ENCODE measurements at places on chromosomes 6 and 20.
A peak's percentile ranks its signal among the peaks of the same experiment; 100 is the strongest.

GRCh38 chr20:9025643-9026042, 43.2 kb upstream of the PLCB4 start:
- no peaks in the 10 kb centered on the region for H3K27me3 ChIP-seq
- H3K4me3 ChIP-seq: no peak overlapping the region
- H3K36me3 ChIP-seq: no peaks in the 10 kb centered on the region
- H3K27ac ChIP-seq: no peak overlapping the region
- no peaks in the 10 kb centered on the region for H3K4me1 ChIP-seq

GRCh38 chr6:158222066-158222465, 53.9 kb downstream of the GTF2H5 start:
- no peak for DNase-seq
- H3K4me1 ChIP-seq: peaks cover 6% of the 10 kb centered on the region
- H3K27ac ChIP-seq: no peak overlapping the region
- H3K27me3 ChIP-seq: no peaks in the 10 kb centered on the region

GRCh38 chr6:15881150-15881549, 218.3 kb upstream of the DTNBP1 start:
- no peak overlapping the region for H3K27ac ChIP-seq
- no peak for DNase-seq
- H3K36me3 ChIP-seq: no peaks in the 10 kb centered on the region
- peaks cover 18% of the 10 kb centered on the region for H3K4me1 ChIP-seq
- H3K4me3 ChIP-seq: no peak overlapping the region

GRCh38 chr6:63023726-63024125, 187.5 kb upstream of the FKBP1C start:
- H3K4me1 ChIP-seq: no peaks in the 10 kb centered on the region
- no peaks in the 10 kb centered on the region for H3K36me3 ChIP-seq
- no peak for DNase-seq
- no peak overlapping the region for H3K4me3 ChIP-seq
- H3K27me3 ChIP-seq: no peaks in the 10 kb centered on the region
- H3K27ac ChIP-seq: no peak overlapping the region

GRCh38 chr6:152846825-152847224, 96.2 kb downstream of the VIP start:
- no peak overlapping the region for H3K4me3 ChIP-seq
- H3K27ac ChIP-seq: no peak overlapping the region
- no peaks in the 10 kb centered on the region for H3K4me1 ChIP-seq

- H3K4me1 ChIP-seq: peaks cover 21% of the 10 kb centered on the region
- peaks cover 2% of the 10 kb centered on the region for H3K27me3 ChIP-seq
- no peaks in the 10 kb centered on the region for H3K36me3 ChIP-seq
- no peak overlapping the region for H3K27ac ChIP-seq
- no peak for DNase-seq
- H3K4me3 ChIP-seq: no peak overlapping the region
These were observed 228.6 kb upstream of the JARID2 start for GRCh38 chr6:15017261-15017660.

DNA sequence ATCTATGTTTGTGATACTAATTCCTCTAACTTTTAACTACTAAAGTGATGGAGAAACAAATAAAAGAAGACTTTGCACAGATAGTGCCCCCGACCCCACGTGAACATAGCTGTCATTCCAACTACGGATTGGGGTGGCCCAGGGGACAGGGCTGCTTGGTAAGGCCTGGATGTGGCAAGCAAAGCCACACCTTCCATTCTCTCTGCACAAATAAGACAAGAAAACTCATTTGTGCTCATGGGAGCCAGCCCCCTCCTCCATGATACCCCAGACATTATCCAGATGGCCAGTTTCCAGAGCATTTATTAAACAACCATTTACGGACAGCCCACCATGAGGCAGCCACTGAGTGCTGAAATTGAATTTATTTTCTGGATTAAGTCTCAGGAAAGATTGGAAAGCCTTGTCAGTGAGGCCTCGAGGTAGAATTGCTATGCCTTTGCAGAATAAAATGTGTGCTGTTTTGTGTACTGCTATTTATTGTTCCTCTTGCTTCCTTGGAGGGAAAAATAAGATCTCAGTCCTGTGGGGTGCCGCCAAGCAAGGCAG, 151.2 kb downstream of the UNC5CL start:
- H3K36me3 ChIP-seq: no peaks in the 10 kb centered on the region
- no peak overlapping the region for H3K27ac ChIP-seq
- no peaks in the 10 kb centered on the region for H3K4me1 ChIP-seq
- H3K27me3 ChIP-seq: peaks cover 6% of the 10 kb centered on the region
- H3K4me3 ChIP-seq: no peak overlapping the region

GRCh38 chr6:157665180-157665579, 157.9 kb upstream of the SNX9 start:
- H3K4me3 ChIP-seq: no peak overlapping the region
- H3K27ac ChIP-seq: no peak overlapping the region
- no peak for DNase-seq
- H3K36me3 ChIP-seq: no peaks in the 10 kb centered on the region

DNA sequence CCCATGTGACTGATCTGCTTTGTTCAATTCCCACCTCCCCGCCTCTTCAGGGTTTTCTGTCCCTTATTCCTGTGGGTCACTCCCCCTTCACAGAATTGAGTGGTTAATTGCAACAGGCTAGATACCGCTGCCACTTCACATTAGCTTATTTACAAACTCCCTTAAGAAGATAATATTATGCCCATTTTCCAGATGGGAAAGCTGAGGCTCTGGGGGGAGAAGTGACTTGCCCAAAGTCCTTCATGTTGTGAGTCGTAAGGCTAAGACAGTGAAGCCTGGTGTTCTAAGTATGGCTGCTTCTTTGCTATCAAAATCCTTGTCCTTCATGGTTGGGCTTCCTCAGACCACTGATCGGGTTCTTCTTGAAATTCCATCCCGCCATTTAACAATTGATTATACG, 39.9 kb upstream of the PBOV1 start:
- no peak for DNase-seq
- H3K27me3 ChIP-seq: peaks cover 3% of the 10 kb centered on the region
- no peak overlapping the region for H3K27ac ChIP-seq
- H3K4me3 ChIP-seq: no peak overlapping the region
- no peaks in the 10 kb centered on the region for H3K4me1 ChIP-seq

GRCh38 chr6:30683980-30684338, 2.5 kb downstream of the PPP1R18 start:
- peak overlapping the region; percentile 98 for H3K27ac ChIP-seq
- H3K4me1 ChIP-seq: peaks cover 24% of the 10 kb centered on the region
- DNase-seq: peak; percentile 23
- peaks cover 84% of the 10 kb centered on the region for H3K36me3 ChIP-seq

DNA sequence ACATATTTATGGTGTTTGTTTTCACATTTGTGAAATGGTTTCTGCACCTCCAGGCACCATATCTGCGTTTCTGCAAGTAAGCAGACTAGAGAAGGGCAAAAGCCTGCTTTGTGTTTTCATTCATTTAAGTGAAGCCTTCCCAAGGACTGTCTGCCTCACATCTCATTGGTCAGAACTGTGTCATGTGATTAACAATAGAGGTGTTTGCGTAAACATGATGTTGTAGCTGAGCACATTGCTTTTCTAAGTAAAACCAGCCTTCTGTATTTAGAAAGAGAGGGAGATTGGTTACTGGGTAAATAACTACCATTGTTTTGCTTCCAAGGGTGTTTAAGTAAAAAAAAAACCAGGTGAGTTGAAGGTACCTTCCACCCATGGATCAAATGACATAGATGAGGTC, 39.7 kb downstream of the SH3BGRL2 start:
- peak overlapping the region; percentile 12 for H3K27ac ChIP-seq
- H3K27me3 ChIP-seq: no peaks in the 10 kb centered on the region
- no peaks in the 10 kb centered on the region for H3K36me3 ChIP-seq
- peaks cover 20% of the 10 kb centered on the region for H3K4me1 ChIP-seq
- H3K4me3 ChIP-seq: no peak overlapping the region
- no peak for DNase-seq

DNA sequence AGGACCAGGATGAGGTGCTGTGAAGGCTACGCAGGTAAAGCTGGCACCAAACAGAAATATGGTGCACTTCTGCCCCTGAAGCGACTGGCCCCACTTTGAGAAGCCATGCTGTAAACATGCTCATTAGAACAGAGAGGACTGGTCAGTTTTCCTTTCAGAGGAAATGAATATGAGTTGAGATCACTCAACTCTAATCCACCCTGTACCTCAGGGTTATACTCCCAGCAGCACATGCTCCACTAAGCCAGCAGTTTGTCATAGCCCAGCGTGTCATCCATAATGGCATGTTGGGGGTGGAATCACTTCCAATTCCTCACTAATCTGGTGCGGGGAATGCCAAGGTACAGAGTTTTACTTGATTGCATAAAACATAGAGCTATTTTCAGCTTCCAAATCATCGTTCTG, 98.1 kb downstream of the HIVEP2 start:
- peak overlapping the region; percentile 48 for H3K27ac ChIP-seq
- DNase-seq: no peak
- peaks cover 7% of the 10 kb centered on the region for H3K36me3 ChIP-seq
- H3K27me3 ChIP-seq: no peaks in the 10 kb centered on the region

- H3K4me3 ChIP-seq: peak overlapping the region; percentile 97
- no peaks in the 10 kb centered on the region for H3K27me3 ChIP-seq
These were observed 423 bp downstream of the KLHDC3 start for GRCh38 chr6:43014434-43014909.

GRCh38 chr6:92495242-92495641, 924.1 kb downstream of the EPHA7 start:
- no peak for DNase-seq
- H3K27me3 ChIP-seq: no peaks in the 10 kb centered on the region
- no peak overlapping the region for H3K27ac ChIP-seq
- no peaks in the 10 kb centered on the region for H3K36me3 ChIP-seq

Measured in activated CD8-positive, alpha-beta T cell treated with anti-CD3 and anti-CD28 coated beads, Interleukin-2, amount 10 ng/mL, durations not matched to agents 7 days and 5 days (primary cell).